ENCODE measurements at places on chromosomes 4 and X.

DNA sequence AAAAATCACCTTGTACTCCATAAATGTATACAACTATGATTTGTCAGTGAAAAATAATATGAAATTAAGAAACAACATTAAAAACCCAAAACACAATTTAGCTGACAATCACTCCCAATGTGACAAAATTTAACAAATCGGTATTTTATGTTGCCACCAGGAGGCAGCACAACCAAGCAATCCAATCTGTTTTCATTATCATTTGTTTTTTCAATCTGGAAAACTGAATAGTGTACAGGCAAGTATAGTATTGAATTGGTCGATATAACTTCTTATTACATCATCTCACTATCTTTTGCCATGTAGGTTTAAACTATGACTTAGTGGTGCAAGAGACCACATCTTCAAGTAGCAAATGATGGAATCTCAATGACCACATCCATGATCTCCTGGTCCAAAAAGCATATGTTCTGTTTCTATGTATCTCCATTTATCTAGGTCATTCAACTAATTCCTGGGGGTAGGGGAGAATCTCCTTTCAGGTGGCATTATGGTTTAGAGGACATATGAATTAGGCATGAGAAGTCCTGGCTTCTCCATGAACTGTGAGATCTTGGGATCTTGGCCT, 112.9 kb upstream of the AGA start:
- peak; percentile 80 for DNase-seq

GRCh38 chrX:19629541-19629940, 114.2 kb upstream of the MAP3K15 start:
- DNase-seq: no peak

- no peak for DNase-seq
These were observed 200.9 kb downstream of the NKX6-1 start for GRCh38 chr4:84298023-84298718.

GRCh38 chr4:176291748-176292147, 22.7 kb upstream of the ASB5 start:
- peak; percentile 60 for DNase-seq

GRCh38 chr4:5887361-5888221, 5.3 kb downstream of the CRMP1 start:
- no peak for DNase-seq

- peak; percentile 87 for DNase-seq
These were observed 40.5 kb downstream of the FRYL start for GRCh38 chr4:48739560-48740019.

GRCh38 chrX:150828785-150829184, 69.7 kb downstream of the CD99L2 start:
- DNase-seq: no peak

- no peak for DNase-seq
These were observed 151.3 kb upstream of the JADE1 start for GRCh38 chr4:128658214-128658631.

DNA sequence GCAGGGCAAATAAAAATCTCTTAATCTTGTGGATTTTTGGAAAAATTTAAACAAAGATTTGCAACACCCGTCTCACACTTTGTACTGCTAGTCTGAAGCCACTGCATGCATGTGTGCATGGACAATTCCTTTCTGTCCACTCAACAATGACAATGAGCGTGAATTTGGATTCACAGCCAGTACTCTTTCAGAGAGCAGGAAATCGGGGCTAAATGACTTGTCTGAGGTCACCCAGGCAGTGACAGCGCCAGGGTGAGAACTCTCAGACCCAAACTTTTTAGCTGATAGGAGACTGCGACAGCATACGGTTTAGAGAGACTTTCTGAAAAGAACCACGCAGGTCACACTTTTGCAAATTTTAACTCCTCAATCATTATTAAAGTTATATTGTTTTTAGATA, 90.9 kb downstream of the ZNF827 start:
- DNase-seq: no peak

- no peak for DNase-seq
These were observed 53.1 kb downstream of the HOPX start for GRCh38 chr4:56627985-56628384.

GRCh38 chr4:38367642-38368174, 296.3 kb upstream of the KLF3 start:
- DNase-seq: no peak

DNA sequence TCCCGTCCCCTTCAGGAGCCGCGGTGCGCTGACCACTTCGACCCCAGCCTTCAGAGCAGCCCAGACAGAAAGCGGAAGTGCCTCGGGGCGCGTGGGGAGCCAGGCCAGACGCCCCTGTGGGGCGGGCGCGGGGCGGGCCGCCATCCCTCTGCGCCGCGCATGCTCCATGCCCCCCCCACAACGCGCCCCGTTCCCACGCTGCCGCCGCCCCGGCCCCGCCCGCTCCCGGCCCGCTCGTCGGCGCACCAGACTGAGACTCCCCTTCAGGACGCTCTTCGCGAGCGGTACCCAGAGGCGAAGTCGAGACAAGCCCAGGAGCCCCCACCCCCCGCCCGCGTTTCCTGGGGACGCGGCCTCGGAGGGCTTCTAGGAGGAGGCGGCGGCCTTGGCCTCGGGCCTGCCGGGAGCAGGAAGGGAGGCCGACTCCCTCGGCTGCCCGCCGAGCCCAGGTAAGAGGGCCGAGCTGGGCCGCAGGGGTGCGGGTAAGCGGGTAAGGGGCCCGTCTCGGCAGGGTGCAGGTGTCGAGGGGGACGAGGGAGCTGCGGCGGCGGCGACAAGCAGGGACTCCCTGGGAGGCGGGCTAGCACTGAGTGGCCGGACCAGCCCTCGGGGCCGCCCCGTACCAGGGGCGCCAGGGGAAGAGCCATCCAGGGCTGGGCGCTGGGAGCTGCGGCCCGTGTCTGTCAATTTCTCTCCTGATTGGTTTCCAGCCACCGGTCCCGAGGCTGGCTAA, at the start of gene ZFP92:
Gene ZFP92 (plus strand): TSS at position 218 of the 733 bp plus-strand sequence. CDS start 6,851 bp downstream, outside the sequence.
- peak; percentile 38 for DNase-seq

GRCh38 chrX:54484666-54485065, 11.4 kb downstream of the FGD1 start:
- DNase-seq: no peak

GRCh38 chrX:38558686-38559085, 2.7 kb upstream of the TSPAN7 start:
- DNase-seq: no peak

DNA sequence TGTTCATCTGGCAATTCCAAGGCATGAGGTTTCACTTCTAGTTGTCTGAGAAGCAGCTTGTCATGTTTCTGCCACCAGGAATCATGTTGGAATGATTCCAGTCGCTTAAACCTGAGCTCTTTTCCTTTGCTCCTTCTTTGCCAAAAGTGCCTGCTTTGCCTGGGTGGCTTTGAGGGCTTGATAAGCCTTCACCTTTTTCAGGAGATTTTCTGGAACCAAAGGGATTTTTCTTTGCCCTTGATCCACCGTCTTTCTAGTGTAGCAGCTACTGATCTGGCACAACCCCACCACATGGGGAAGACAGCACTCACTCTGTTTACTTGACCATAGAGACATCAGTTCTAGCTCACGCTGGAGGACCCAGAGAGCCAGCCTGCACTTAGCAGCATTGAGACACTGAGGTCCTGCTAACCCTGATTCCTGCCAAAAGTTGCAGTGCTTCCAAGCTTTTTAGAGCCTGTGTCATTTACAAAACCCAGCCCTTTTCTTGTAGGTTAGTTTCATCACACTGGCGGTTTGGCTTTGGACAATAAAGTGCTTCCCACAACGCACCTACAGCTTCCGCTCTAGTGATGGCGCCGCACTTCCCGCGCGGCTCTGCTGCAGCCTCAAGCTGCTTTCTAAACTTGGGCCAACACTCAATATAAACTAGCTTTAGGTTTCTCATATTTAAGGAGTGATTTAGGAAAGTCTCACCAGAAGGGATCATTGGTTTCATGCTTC, 7.3 kb upstream of the CCNI start:
- DNase-seq: peak; percentile 8

- DNase-seq: peak; percentile 38
These were observed 46.6 kb upstream of the FAM47C start for GRCh38 chrX:36961590-36961989.

DNA sequence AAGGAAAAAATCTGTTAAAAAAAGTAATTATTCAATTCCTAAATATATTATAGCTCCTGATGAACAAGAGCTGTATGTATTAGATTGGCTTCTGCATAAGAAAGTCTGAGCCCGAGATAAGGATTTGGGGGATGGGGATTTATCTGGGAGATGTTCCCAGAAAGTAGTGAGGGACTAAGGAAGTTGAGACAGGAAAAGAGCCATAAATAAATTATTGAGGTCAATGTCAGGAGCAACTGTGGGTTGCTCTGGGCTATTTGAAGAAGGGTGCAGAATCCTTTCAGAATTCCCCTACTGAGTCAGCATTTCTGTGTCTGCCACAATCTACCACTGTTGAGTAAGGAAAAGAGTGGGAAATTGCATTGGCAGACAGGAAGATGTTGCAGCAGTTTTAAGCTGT, 3.1 kb upstream of the TDO2 start:
- DNase-seq: no peak

- peak; percentile 37 for DNase-seq
These were observed 29.7 kb downstream of the OFD1 start for GRCh38 chrX:13764281-13764680.

DNA sequence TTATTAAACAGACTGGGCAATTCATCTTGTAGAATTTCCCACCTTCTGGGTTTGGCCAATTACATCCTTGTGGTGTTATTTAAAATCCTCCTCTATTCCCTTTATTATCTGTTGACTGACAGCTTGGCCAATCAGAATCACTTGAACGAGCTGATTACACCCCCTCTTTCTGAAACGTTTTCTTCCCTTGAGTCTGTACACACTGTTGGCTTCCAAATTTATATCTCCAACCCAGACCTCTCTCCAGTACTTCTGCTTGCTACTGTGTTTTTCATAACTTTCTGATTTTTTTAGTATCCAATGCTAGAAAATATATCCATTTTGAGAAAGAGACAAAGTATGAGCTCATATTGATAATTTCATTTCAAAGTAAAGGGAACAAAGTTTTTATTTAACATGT, 14.8 kb downstream of the CD38 start:
- DNase-seq: no peak

- peak; percentile 16 for DNase-seq
These were observed 32.5 kb downstream of the DLG3 start for GRCh38 chrX:70476934-70477733.

DNA sequence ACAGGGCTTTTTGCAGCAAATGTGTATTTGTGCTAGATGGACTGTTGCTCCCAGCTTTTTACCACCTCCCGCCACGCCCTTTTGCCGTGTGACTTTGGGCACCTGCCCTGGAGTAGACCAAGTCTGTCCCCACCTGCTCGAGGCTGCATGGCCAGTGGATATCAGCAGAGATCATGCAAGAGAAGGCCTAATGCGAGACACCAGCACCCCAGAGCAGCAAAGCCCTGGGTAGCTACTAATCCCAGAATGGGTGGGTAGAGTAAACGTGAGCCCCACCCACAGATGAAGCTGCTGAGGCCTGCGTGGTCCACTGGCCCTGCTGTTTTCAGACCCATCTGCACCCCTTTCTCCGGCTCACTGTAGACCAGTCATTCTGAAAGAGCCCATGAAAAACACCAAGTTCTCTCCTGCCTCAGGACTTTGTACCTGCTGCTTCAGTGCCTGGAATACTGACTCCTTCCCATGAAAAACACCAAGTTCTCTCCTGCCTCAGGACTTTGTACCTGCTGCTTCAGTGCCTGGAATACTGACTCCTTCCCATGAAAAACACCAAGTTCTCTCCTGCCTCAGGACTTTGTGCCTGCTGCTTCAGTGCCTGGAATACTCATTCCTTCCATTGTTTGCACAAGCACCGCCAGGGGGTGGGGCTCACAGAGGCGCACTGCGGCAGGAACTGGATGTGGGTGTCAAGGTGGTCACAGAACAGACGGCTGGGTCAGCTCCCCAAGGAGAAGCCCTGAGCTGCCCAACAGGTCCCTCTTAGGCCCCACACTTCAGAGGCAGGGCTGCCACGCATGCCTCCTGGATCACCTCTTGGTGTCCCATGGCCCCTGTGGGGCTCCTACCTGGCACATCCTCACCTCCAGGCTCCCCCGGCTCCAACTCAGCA, 5.1 kb upstream of the TNIP2 start:
- DNase-seq: no peak

- no peak for DNase-seq
These were observed 28.1 kb upstream of the JAKMIP1 start for GRCh38 chr4:6228158-6229067.

DNA sequence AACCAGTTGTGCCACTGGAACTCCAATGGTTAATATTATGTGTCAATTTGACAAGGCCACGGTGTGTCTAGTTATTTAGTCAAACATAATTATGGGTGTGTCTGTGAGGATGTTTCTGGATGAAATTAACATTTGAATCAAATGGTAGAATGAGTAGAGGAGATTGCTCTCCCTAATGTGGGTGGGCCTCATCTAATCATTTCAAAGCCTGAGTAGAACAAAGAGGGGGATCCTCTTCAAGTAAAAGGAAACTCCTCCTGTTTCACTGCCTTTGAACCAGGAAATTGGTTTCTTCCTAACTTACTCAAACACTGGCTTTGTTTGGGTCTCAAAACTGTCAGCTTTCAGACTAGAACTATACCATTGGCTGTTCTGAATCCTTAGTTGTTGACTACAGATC, 1692.1 kb downstream of the PCDH19 start:
- no peak for DNase-seq

GRCh38 chr4:176123710-176124407, 58.2 kb downstream of the WDR17 start:
- peak; percentile 54 for DNase-seq

GRCh38 chrX:54817220-54817820, 9.8 kb downstream of the MAGED2 start:
- peak; percentile 1 for DNase-seq

DNA sequence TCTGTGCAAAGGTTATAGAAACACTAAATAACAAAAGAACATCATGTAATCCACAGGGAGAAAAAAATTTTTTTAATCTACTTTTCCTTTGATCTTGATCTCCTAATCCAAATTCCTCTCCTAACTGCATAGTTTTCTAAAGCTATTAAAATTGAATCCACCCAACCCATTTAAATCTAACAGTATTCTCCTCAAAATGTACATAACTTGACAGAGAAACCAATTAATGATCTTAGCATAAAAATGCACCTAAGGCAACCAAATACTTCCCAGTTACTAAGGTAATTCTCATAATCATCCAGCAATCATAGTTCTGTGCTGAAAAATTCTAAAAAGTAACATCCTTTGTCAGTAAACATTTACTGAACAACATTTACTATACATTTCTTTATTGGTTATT, 60.7 kb downstream of the PRDM5 start:
- DNase-seq: no peak

DNA sequence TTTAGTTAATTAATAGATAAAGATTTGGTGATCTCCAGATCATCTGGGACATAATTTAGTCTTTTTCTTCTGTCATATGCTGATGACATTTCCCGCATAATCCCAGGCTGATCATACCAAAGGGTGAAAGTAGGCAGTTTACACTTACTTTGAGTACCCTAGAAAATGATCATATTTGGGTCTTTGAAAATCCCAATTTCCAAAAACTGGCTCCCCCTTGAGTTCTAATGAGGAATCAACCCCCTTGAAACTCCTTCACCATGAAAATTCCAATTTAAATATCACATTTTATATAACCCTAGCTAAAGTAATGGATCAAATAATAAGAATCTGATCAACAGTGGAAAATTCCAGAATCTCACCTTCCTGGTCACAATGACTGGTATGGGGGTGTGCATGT, 223.4 kb downstream of the NAF1 start:
- DNase-seq: no peak

Measured in OCI-M1 (cell line).